ENCODE measurements at places on chromosomes 1 and 21.

DNA sequence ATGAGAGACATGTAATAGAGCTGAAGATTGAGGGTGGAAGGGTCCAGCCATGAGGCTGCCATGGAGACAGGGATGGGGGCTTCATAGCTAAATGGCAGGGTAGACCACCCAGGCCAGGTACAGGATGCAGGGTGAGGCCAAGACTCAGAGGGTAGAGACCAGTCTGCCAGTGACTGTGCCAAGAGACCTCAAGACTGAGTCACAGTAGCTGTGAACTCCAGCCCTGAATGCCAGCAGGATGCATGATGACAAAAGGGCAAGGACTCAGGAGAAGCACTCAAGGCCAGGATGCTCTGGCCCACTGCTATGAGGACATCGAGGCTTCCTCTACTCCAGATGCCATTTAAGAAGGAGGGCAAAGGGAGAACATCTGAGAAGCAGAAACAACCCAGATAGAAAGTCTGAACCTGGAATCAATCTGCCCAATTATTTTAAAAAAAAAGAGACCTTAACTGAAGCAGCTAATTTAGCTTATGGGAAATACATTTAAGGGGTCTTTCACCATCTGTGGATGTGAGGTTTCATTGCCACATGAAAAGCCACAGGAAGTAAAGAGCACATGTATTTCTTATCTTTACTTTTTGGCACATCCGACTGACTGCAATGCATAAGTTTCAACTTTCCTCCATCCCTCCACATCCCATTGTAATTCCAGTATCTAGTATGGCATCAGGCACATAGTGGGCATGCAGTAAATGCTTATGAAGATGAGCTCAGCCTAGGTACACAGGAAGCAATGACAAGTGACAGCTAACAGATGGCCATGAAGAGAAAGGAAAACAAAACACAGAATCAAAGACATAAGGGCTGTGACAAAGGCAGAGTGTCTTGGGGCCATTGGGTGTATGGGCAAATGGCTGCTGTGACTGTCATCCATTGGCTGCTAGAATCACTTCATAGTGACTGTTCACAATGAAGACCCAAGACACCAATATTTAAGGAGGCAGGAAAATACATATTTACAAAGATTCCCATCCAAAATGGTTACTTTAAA lies 40.2 kb downstream of the SUSD4 start:
- DNase-seq: no peak

- DNase-seq: peak; percentile 10
Observed at GRCh38 chr1:168504064-168504837, 39.5 kb downstream of the XCL2 start.

- no peak for DNase-seq
Observed at GRCh38 chr1:220040028-220040596, 6.2 kb downstream of the EPRS1 start.

DNA sequence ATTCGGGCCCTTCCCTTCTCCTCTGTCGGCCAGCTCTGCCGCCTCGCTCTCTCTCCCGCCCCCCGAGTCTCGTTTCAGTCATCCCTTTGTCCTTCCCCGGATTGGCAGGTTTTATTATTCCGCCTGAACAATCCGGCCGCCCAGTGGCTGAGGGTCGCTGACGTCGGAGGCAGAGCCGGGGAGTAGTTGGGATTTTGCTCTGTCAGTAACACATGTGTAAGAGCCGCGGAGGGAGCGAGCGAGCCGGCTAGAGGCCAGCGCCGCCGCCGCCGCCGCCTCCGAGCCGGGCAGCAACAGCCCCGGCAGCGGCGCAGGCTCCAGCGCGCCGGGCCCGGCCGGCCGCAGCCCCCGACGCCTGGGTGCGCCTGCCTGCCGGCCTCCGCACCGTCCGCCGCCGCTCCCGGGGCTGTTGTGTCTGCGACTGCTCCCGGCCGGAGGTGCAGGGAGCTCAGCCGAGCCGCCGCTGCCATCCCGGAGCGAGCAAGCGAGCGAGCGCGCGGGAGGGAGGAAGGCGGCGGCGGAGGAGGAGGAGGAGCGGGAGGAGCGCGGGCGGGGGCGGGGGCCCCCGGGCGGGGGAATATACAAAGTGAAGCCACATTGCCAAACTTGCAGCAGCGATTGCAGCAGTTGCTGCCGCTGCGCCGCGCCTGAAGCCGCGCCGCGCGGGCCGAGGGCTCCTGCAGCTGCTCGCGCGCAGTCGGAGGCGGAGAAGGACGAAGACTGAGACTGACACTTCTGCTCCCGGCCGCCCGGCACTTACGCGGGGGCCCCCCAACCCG lies at the start of gene LMO4:
TSS of gene LMO4 (plus strand) at position 609 of the 779 bp plus-strand sequence. CDS start 3,136 bp downstream, outside the sequence.
- peak; percentile 71 for DNase-seq

- DNase-seq: no peak
Observed at GRCh38 chr1:203934651-203935050, 73.3 kb downstream of the SNRPE start.

- DNase-seq: no peak
Observed at GRCh38 chr1:53331446-53332185, 3.7 kb upstream of the LRP8 start.

- no peak for DNase-seq
Observed at GRCh38 chr21:35222541-35222941, 173.4 kb upstream of the RUNX1 start.

GRCh38 chr1:93076268-93076667 lies 2.8 kb upstream of the MTF2 start:
- no peak for DNase-seq

GRCh38 chr1:206014601-206015000 lies 9.1 kb downstream of the CTSE start:
- DNase-seq: no peak

DNA sequence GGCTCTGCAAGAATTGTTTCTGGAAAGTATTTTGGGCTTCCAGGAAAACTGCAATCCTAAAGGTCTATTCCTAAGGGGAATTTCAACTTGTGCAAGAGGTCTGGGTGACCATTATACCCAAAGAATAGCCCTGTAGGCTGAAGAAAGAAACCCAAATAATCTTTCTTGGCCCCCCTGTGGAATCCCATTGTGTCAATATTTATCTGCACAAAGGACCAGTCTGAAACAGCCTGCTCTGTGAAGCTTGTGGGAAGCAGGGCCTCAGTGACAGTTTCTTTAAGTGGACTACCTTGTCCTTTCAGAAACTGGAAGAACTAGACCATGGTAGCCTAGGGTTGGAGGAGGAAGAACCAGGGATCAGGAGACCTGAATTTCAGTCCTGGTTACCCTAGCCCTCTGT lies 58.4 kb upstream of the HSD17B7 start:
- DNase-seq: no peak

DNA sequence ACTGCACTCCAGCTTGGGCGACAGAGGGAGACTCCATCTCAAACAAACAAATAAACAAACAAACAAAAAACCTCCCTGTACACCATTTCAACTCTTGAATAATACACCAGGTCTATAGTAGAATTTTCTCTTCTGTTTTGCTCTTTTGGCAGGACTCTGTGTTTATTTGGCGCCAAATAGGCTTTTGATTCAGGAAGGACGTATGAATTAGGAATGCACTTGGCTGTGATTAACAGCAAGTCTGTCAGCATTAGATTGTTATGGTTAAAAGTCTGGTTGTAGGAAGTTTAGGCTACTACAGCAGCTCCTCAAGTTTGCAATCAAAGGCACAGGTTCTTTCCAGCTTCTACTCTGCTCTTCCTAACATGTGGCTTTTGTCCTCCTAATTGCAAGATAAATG lies 113.8 kb upstream of the KCNK1 start:
- DNase-seq: no peak

DNA sequence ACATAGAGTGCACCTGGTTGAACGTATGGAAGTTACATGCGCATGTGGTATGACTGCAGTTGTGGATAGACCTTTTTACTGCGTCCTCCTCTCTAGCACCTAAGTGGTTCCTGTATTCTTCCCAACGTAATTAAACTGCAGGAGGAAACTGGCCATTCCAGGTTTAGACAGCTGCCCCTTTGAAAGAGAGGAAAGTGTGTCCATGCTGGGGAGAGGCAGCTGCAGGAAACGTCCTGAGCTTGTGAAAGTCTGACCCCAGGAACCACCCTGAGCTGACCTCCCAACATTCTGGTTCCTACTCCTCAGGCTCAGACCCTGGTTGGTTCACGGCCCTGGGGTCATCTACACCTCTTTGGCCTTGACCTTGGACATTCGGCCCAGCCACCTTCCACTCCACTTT lies 309.3 kb downstream of the DISC1 start:
- DNase-seq: no peak

DNA sequence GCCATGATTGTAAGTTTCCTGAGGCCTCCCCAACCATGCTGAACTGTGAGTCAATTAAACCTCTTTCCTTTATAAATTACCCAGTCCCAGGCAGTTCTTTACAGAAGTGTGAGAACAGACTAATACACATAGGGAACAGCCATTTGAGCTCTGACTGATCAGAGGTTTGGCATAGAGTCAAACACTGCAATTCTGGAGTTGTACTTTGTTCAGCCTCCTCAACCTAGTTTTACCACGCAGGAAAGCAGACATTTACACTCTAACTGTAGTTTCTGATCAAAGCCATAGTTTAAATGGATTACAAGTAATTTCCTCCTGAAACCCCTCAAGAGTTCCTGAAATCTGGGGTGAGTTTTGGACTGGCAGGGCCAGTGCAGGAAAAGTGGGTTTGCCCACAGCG lies 218.2 kb downstream of the TNR start:
- DNase-seq: no peak

DNA sequence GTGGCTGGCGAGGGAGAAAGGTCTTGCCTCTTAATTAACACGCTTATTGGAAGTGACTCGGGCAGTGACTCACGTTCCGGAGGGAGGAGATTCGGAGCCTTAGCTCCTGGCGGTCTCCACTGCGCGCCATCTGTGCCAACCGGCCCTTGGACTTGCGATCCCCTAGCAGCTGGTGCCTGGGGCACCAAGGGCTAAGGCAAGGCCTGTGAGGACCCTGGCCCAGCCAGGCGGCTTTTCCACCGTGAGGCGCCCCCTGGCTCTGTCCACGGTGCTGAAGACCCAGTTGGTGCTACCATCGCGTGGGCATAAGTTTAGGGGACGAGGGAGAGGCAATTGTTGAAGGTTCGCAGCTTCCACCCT lies 1.3 kb upstream of the SYT6 start:
- no peak for DNase-seq

DNA sequence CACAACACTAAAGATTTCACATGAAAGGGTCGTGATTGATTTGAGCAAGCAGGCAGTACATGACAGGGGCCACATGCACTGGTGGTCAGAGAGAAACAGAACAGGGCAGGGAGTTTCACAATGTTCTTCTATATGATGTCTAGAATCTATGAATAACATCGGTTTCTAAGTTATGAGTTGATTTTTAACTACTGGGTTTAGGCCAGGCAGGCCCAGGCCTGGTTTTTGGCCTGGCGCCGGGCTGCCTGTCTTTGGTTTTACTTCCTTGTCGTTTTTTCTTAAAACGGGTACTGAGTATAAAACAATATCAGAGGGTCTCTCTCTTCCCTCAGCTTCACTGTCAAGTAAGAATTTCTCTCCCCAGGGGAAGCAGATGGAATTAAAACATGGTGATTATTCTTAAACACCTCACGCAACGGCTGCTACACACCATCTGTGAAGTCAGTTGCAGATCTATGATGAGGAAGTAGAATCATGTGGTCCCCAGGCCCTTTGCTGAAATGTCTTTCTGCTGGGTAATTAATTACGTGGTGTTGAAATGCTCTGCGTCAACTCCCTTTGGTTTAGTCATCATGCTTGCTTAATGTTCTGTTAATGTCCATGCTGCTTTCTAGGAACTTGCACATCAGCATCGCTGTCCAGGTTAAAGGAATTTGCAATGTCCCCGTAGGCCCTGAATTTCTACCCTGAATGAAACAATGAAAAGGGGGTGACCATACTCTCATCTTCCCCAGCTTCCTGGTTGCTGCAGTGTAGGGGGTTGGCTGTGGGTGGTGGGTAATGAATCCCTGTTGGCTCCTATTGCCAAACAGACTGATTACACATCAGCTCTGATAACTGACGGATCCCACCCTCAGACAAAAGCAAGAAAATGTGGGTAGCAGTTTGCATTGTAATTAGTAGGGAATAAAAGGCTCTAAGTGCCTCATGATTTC lies 70.3 kb downstream of the SERINC2 start:
- DNase-seq: no peak

DNA sequence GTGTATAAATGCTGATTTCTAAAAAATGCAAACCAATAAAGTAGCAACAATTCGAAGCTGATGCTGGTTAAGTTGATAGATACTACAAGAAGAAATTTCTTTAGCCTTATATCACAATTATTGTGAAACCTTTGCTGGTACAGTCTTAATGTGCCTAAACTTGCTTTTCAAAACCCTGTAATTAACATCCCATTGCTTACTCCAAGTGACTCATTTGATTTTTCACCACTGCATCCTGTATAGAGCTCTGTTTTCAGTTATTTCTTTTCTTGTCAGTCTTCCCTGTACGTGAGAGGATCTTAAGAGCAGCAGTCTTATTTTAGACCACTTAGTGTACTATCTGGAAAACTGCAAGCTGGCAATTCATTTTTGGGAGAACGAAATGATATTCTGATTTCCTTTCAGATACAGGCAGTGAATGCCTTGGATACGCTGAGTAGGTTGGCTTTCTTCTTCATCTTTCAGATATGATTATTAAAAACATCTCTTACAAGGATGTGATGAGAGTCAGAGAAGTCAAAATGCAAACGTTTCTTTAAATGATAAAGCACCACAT lies 210.3 kb downstream of the KCTD3 start:
- no peak for DNase-seq

- DNase-seq: no peak
Observed at GRCh38 chr1:101148980-101149379, 87.8 kb upstream of the S1PR1 start.

GRCh38 chr1:165882168-165882837 lies 54.9 kb downstream of the UCK2 start:
- DNase-seq: no peak

DNA sequence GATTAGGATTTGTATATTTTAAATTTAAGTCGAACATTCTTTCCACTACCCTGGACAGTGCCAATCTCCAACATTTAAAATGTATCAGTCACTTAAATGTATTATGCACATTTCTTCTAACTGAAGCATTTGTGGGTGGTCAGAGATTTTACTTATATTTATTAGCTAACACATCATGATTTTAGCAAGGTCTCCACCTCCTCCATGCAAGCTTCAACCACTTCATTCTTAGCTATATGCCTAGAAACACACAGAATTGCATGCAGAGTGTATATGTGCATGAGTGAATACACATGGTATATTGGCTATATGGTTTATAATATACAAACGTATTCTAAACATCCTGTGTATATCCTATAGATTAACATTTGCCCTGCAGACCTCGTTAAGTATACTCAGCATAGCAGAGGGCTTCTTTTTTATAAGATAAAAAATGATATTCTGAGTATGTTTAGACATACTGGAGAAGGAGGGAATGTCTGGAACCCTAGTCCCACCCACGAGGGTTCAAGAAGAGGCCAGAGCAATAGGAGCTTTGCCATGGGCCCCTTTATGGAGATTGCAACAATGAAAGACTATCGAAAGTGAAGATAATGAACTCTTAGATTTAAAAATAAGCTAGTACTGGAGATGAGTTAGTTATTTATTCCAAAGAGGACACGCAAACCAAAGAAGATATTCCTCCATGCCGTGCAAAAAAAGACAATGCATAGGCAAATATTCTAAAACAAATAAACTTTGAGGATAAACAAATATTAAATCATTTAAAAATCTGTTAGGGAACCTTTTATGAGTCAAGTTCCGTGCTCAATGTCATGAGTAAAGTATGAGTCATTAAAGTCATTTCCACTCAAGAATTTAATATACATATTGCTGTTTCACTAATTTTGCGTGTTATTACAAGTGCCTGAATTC lies 480.4 kb downstream of the SIPA1L2 start:
- no peak for DNase-seq

Measured in stimulated activated CD4-positive, alpha-beta T cell treated with anti-CD3 and anti-CD28 coated beads, Interleukin-15, amount 100 ng/mL, for 48 hours (primary cell).